Fibroblast of lung (primary cell): ENCODE measurements at places on chromosomes 5 and 9. TPM values are rescaled to one million over a fixed set of nuclear protein-coding genes. Genes with fewer than 3 reads are reported as not detected.

SPATA31D4 gene
- total RNA-seq = not detected in 2 replicates

OCLN gene
- 2.3 and 7.8 TPM in 2 replicates for total RNA-seq

ADAMTS13 gene
- total RNA-seq = 2.3 and 3.1 TPM in 2 replicates

SNX2 gene
- total RNA-seq = 123 and 131 TPM in 2 replicates

PCDHGA3 gene
- total RNA-seq = 1.5 and 2.8 TPM in 2 replicates

KLF4 gene
- 22.9 and 32.7 TPM in 2 replicates for total RNA-seq

NR2F1 gene
- total RNA-seq = 63.7 and 90.8 TPM in 2 replicates

DOCK2 gene
- total RNA-seq = 3.6 and 8.9 TPM in 2 replicates

PIP5K1B gene
- under 0.01 TPM in 2 replicates for total RNA-seq

LMBRD2 gene
- 18.0 and 19.8 TPM in 2 replicates for total RNA-seq

RORB gene
- total RNA-seq = 2.1 and 4.3 TPM in 2 replicates

TCF7 gene
- total RNA-seq = 1.0 and 3.1 TPM in 2 replicates

SPACA9 gene
- total RNA-seq = 3.1 and 4.3 TPM in 2 replicates

SLC6A3 gene
- not detected in 2 replicates for total RNA-seq

PCDHB6 gene
- 0.26 and 0.33 TPM in 2 replicates for total RNA-seq
